ENCODE measurements at places on chromosomes 7 and 10.
A peak's percentile ranks its signal among the peaks of the same experiment; 100 is the strongest.

GRCh38 chr7:133275446-133276095 lies 22.7 kb downstream of the EXOC4 start:
- DNase-seq: no peak

DNA sequence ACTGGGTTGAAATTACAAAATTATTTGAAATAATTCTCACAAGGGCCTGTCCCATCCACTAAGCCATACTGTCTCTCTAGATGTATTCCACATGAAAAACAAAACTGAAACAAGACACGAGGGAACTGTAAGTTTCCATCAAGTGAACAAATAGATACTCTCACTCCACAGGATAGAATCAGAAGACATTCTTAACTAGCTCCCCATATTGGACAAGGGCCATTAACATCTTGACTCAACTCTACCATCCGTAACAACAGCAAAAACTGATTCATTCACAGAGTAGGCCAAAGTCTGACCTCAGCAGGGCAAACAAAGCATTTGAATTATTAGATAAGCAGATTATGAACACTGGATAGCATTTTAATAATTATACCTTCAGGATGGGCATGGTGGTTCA lies 29.1 kb downstream of the UBE2H start:
- DNase-seq: no peak

- DNase-seq: peak; percentile 13
Measured at GRCh38 chr7:114916261-114916892, 5.5 kb upstream of the MDFIC start.

GRCh38 chr10:5453749-5454489 lies 41.6 kb downstream of the NET1 start:
- no peak for DNase-seq

GRCh38 chr7:2761131-2761624 lies 73.2 kb downstream of the AMZ1 start:
- DNase-seq: no peak

GRCh38 chr7:22842973-22843372 lies 20.3 kb upstream of the TOMM7 start:
- DNase-seq: no peak

DNA sequence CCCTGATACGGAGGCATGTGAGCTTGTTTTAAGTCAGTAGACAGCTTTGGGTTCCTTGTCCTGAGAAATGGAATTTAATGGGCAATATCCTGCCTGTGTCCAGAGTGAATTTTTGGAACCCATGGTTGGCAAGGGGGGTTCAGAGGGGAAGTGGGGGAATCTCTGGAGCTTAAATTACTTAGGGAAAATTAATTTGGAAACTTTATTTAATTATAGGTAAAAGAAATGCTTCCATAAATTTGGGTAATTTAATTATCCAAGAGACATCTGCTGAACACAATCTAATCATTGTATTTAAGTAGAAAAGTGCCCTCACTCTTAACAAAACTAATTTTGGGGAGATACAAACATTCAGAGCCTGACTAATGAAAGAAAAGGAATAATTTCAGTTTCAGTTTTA lies 99.7 kb downstream of the PLXNA4 start:
- DNase-seq: no peak

DNA sequence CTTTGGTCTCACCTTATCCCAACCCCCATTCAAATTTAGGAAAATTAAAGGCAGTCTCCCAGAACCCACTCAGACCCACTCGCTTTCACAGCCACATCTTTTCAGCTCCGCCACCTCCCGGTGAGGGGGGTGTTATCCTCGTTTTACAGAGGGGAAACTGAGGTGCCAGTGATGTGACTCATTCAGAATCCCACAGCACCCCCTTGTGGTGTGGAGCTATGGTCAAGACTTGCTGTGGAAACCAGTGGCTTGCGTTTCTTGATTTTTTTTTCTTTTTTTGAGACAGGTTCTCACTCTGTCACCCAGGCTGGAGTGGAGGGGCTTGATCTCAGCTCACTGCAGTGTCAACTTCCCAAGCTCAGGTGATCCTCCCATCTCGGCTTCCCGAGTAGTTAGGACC lies 27.6 kb downstream of the SLC35G1 start:
- DNase-seq: no peak

GRCh38 chr7:133095119-133095671 lies 13.3 kb upstream of the CHCHD3 start:
- no peak for DNase-seq

- peak; percentile 30 for DNase-seq
Measured at GRCh38 chr7:116953906-116954838, 871 bp downstream of the ST7 start.

DNA sequence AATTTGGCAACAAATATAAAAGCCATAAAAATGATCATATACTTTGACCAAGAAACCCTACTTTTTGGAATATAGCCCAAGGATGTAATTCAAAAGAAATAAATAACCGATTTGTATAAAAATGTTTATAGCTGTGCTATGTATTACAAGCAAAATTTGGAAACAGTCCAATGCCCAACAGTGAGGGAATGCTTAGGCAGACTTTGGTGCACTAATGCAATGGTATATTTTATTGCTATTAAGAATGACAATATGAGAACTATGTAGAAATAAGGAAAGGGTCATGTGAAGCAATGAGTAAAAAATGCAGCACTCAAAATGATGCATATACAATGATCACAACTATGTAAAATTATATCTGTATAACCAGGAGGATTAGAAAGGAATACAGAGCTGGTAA lies 273.8 kb upstream of the HPS1 start:
- no peak for DNase-seq

GRCh38 chr10:10726101-10726500 lies 291.6 kb upstream of the CELF2 start:
- no peak for DNase-seq

DNA sequence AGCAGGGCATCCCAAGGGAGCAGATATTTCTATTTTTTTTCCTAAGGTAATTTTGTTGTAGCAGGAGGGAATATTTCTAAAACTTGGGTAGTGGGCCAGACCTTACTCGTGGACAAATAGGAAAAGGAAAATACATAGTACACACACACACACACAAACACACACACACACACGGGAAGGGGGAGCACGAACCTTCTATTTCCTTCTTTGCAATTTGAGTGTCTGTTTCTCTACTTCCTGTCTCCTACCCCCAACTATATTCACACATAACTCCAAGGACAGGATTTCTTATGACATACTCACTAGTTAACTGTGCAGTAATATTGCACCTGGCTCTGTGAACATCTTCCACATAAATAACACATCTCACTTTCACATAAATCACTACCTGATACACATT lies 4.4 kb downstream of the LDB1 start:
- DNase-seq: no peak

GRCh38 chr7:128774029-128774689 lies 1.4 kb downstream of the OPN1SW start:
- DNase-seq: no peak

DNA sequence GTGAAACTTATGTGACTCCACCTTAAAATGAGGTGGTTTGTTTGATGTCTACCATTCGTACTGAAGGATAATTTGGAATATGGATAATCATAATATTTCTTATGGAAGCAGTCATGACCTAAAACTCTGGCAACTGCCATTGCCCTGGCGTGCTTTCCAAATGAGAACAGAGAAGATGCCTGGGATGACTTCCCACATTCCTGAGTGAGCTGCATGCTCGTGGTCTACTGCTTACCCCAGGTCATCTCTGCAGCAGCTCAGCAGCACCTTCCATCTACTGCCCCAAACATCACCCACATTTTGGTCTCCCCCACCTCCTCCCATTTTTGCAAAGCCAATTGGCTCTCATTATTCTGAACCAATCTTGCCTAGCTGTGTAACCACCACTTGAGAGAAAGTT lies 40.1 kb downstream of the LYZL1 start:
- no peak for DNase-seq

DNA sequence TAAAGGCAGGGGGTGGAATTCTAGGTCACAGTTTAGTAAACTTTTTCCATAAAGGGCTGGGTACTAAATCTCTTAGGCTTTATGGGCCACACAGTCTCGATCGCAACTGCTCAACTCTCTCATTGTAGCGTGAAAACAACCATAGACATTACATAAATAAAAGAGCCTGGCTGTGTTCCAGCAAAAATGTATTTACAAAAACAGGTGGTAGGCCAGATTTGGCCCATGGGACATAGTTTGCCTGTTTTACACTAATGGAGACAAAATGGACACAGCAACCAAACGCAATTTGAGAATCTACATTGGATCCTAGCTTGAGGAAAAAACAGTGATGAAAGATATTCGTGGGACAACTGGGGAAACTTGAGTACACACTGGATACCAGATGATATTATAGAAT lies 23.2 kb upstream of the MALSU1 start:
- no peak for DNase-seq
